ENCODE measurements at places on chromosomes 6 and 20.

DNA sequence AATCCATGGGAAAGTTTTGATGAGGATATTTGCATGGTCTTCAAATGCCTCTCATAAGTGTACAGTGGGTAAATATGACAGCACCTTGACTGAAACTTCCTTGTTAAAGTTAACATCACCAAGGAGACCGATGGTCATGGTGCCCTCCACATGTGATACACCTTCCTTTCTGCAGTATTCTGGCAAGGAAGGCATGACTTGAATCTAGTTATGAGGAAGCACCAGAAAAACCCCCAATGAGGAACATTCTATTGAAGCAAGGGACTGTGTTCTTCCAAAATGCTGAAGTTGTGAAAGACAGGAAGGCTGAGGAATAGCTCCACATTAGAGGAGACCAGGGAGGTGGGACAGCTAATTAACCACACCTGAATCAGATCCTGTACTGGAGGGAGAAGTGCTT is 118.3 kb downstream of the SLC24A3 start:
- DNase-seq, result no peak

GRCh38 chr6:138250513-138251247 is 32.4 kb upstream of the PBOV1 start:
- no peak for DNase-seq

DNA sequence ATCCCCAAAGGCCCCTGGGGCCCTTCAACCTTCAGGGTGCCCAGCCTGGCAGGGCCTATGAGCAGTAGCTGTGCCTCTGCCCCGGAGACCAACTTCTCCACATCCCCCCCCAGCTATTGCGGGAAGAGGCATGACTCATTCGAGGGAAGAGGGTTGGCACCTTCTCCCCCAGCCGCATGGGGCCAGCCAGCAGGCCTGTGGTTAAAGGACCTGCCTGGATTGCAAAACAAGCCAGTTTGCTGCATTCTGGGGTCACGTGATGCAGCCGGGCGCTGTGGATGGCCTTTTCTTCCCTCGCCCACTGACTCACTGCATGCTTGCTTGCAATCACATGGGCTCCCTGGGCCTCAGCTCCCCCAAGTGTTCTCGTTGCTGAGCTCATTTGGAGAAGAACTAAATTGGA is 182.5 kb downstream of the MAFB start:
- peak; percentile 16 for DNase-seq

DNA sequence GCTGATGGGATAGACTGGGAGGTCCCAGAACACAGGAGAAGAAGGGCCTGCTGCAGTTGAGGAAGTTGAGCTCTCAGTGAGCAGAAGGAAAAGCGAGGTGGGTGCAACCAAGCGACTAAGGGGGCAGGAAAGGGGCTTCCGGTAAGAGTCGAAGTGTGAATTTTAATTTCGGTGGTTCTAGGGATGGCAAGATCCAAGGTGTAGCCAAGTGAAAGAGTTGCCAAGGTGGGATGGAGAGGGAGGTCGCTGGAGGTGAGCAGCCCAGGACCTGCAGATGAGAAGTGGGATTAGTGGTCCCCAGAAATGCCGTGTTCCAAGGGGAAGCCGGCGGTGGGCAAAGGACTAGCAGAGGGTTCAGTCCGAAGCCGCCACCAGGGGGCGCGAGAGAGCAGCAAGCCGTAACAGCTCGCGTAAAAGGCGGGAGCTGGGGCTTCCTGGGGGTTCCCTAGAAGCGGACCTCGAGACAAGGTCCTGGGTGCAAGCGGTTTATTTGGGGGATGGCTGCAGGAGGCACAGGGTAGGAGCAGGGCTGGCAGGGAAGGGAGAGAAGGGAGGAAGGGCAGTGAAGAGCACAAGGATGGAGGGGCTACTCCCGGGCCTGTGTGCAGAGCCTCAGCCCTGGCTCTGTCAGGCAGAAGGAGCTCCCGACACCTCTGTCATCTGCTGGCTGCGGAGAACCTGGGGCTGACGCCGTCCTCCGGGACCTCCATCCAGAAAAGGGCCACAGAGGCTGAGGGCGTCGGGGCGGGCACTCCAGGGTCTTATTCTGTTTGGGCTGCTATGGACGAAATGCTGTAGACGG is 103.6 kb downstream of the PAX1 start:
- peak; percentile 3 for DNase-seq

DNA sequence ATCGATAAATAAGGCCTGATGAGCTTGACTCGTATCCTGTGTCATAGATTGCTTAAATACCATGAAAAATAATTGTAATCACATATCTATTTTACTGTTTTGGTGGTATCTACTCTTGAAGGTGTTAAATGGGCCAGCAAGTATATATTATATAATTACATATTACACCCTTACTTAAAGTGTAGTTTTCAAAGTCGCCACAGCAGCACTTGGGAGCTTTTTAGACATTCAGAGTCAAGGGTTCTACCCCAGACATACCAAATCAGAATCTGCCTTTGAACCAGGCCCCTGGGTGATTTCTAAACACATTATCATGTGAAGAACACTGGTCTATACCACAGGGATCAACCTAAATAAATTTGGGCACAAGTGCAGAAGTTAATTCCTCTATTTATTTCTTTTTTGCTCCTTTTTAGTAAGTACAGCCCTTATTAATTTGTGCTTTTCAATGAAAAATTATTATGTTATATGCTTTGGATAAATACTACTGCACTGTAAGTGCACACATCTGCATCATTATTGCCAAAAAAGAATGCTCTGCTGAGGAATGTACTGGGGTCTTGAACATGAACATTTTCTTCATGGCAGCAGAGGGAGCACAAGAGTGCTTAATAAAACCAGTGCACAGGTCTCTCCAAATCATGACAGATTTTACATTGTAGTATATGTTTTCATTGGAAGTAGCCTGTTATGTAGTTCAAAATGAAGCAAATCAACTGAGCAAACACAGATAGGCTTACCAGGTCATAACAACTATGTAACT is 3.1 kb upstream of the ATXN1 start:
- no peak for DNase-seq

DNA sequence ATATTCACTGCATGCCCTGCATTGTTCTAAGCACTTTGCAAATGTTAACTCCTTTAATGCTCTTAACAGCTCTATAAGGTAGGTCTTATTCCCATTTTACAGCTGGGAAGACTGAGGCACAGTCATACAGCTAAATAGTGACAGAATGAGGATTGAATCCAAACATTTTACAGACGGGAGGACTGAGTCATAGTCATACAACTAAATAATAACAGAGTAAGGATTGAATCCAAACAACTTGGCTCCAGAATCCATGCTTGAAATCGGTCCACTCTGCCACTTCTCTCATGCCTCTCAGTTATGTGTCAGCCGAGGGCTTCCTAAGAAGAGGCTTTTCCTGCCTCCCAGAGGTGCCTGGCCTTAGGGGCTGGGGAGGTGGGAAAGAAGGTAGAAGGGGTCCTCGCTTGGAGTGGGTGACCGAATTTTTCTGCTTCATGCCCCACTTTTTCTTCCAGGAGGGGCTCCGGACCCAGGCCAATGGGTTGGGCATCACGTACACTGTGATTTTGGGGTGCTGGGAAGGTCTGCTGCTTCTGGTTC is 137.4 kb upstream of the RNF24 start:
- no peak for DNase-seq

DNA sequence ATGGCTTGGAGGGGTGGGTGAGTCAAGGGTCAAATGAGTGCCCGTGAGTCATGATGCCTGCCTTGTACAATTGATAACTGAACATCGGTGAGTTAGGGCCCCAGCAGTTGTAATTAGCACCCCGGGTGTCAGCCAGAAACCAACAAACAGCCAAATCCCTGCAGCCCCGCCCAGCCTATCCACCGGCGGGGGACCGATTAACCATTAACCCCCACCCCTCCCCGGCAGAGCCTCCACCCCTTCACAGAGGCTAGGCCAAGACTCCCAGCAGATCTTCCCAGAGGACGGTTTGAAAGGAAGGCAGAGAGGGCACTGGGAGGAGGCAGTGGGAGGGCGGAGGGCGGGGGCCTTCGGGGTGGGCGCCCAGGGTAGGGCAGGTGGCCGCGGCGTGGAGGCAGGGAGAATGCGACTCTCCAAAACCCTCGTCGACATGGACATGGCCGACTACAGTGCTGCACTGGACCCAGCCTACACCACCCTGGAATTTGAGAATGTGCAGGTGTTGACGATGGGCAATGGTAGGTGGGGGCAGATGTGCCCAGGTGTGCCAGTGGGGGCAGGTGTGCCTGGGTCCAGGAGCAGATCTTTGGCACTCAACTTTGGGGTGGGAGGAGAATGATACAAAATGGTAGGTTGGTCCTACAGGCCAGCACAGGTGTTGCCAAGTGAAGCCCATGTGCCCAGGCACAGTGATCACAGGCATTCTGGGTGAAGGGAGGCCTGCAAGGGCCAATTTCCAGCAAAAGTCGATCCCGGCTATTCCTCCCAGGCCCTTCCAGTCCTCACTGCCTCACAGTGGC is 45.7 kb downstream of the HNF4A start:
- DNase-seq, result no peak

GRCh38 chr6:44224029-44224964 is 902 bp downstream of the SLC29A1 start:
- DNase-seq, result no peak

- no peak for DNase-seq
Observed at GRCh38 chr6:108632441-108632840, 71.7 kb downstream of the FOXO3 start.

GRCh38 chr6:31898383-31899011 is 999 bp upstream of the EHMT2 start:
- DNase-seq, result no peak

GRCh38 chr6:144678844-144679243 is 393.7 kb downstream of the UTRN start:
- no peak for DNase-seq

GRCh38 chr6:163777716-163778115 is 363.2 kb downstream of the QKI start:
- DNase-seq, result no peak

DNA sequence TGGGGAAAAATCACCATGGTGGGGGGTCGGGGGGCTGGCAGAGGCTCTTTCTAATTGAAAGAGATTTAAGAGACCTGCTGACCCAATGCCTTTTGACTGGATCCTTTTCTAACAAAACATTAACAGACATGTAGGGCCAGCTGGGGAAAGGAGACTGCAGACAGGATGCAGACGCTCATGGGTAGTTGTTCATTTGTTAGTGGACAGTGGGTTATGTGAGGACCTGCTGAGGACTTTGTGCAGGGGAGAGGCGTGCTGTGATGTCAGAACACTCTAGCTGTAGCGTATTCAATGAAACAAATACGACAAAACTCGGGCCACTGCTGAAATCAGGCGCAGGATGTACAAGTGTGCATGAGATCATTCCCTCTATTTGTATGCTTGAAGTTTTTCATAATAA is 1.2 kb downstream of the IP6K3 start:
- DNase-seq, result no peak
